AML-193 (cell line): ENCODE measurements at places on chromosomes 6 and 20.

DNA sequence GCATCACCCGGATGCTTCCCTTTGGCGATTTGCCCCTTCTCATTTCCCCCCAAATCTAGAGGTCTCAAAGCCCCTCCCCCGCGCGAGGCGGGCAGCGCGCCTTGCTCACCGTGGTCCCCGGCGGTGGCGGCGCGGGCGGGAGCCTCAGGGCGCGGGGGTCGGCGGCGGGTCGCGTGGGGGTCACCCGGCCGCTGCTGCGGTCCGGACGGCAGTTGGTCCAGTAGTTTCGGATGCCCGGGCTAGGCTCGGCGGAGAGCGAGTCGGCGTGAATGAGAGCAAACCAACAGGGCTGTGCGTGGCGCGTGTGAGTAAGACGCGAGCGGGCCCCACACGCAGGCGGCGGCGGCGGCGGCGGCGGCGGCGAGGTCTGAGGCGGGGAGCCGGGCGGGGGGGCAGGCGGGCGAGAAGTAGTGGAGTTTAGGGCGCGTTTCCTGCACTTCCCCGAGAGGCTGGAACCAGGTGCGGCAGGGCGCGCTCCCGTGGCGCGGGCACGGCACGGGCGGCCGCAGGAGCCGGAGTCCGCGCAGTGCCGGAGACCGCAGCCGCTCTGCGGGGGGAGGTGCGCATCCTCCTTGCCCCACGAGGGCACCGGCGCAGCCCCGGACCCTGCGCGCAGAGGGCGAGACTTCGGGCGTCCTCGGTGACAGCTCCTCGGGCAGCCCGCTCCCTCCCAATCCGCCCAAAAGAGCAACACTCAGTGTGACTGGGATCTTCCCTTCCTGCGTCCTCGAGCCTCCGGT is 567 bp downstream of the HS3ST5 start:
- no peak for DNase-seq

DNA sequence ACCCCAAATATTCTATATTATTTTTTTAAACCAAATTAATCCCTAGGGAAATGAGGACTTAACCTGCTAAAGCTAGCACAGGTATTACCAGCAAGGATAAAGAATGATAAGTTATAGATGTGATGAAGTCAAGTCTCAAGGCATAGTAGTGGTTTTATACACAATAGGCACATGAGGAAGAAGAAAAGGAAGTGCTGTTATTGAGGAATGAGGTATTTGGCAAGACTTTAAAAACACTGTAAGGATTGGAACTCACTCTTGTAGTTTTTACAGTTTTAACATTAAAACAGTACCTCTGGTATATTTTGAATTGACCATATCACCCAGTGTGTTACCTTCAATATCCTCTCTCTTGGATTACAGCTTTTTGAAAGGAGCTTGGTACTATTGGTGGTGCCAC is 54.6 kb downstream of the PHF3 start:
- peak; percentile 70 for DNase-seq

GRCh38 chr6:79902046-79902445 is 45.3 kb downstream of the ELOVL4 start:
- no peak for DNase-seq

- no peak for DNase-seq
These were observed 69.2 kb upstream of the CCN6 start for GRCh38 chr6:111984516-111985201.

DNA sequence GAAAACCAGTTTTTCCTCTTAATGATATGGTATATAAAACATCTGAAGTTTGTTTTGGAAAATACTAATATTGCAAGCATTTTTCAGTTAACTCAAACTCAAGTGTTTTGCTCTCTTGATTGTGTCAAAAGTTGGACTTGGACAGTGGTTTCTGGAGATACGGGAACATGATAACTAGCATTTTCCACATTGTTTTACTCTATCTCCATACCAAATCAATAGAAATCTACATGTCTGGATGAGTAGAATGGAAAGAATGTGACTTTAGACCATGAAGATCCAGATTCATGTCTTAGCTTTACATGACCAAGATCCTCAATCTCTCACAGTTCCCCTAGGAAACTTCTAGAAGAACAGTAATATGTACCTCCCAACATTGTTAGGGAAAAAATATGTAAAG is 22.2 kb upstream of the FBXO30 start:
- no peak for DNase-seq

DNA sequence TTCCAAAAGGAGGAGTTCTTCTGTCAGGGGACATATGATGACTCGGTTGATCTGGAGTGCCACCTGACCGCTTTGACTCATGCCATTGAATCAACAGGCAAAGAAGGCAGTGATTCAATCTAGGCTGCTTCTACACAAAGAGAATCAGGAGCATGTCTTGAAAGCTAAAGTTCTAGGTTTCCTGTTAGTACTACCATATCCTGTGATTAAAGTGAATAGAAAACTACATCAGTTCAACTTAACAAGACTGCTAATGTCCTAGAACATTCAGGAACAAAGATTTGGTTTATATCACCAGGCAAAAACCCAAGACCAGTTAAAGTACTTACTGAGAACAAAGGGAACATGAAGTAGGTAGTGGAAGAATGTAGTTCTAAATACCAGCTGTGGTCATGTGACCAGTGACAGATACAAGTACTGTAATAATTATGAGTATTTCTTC is 216.8 kb upstream of the SGK1 start:
- no peak for DNase-seq

DNA sequence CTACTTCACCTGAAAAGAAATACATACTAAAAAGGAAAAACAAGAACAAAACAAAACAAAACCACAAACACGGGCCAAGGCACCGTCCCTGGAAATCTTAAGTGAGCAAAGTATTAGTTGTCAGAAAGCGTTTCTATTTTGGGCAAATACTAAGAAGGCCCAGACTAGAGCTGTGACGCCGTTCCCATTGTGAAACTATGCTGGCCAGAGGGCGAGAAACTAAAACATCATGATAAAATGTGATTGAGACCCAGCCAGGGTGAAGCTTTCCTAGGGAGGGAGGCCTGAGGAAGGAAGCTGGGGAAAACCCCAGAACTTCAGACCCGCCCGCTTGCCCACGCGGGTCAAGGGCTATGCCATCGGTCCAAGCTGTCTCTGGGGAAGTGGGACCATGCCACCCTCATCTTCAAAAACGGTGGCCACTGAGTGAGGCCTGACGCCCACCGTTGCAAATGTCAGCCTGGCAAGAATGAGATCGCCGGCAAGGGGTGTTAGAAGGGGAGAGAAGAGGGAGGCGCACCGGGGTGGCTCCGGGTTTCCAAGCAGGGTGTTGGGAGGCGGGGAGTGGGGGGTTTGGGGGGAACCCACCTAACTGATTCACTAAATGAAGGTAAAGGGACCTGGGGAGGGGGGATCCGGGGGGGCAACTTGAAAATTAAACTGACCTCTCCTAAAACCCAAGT is 1950.9 kb upstream of the DEFB115 start:
- DNase-seq, result no peak

DNA sequence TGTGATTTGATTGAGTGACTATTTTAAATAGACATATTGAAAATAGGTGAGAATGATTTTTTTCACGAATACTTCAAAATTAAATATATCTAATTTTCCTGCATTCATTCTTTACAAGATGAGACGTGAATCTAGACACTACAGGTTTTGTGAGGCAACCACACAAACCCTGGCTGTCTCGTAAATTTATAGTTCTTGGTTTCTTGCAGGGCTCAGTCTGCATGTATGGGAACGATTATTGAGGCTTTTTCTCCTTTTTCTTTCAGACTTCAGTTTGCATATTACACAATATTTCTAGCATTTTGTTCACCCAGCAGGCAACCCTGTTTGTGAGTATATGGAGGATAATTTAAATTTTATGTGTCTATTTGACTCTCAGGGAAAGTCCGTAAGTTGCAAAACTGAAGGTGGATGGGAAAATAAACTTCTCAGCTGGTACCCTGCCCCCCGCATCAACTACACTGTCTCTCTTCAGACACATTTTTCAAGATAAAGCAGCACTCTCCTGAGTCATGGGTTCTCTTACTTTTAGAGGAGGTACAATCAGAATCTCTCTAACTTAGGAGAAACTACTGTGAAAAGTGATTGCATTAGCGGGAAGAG is 1349.3 kb downstream of the GRIK2 start:
- no peak for DNase-seq

DNA sequence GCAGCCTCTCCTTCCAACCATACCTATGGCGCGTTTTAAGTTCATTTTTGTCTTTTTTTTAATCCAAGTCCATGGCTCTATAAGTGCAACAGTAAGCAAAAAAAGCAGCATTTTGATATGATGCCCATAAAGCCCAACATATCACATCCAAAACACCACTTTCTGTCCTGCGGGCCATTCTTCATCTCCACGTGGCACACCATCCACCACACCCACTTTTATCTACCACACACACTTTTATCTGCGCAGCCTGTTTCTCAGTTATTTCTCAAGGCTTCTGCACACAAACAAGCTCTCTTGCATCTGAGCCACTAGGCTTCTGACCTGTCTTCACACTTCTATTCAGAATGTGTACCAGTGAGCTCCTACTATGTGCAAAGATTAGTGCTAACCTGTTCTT is 5.3 kb downstream of the GCLC start:
- DNase-seq, result no peak

- DNase-seq, result no peak
These were observed 395.3 kb downstream of the TBC1D32 start for GRCh38 chr6:120938876-120939472.

- no peak for DNase-seq
These were observed at the start of gene KCNB1 for GRCh38 chr20:49482621-49483017. KCNB1 (minus strand) TSS chr20:49482668; CDS start chr20:49482480, 188 bp downstream.

- no peak for DNase-seq
These were observed 21.5 kb downstream of the TPBG start for GRCh38 chr6:82385102-82385501.

GRCh38 chr6:31405996-31406395 is 2.6 kb downstream of the MICA start:
- DNase-seq, result no peak

DNA sequence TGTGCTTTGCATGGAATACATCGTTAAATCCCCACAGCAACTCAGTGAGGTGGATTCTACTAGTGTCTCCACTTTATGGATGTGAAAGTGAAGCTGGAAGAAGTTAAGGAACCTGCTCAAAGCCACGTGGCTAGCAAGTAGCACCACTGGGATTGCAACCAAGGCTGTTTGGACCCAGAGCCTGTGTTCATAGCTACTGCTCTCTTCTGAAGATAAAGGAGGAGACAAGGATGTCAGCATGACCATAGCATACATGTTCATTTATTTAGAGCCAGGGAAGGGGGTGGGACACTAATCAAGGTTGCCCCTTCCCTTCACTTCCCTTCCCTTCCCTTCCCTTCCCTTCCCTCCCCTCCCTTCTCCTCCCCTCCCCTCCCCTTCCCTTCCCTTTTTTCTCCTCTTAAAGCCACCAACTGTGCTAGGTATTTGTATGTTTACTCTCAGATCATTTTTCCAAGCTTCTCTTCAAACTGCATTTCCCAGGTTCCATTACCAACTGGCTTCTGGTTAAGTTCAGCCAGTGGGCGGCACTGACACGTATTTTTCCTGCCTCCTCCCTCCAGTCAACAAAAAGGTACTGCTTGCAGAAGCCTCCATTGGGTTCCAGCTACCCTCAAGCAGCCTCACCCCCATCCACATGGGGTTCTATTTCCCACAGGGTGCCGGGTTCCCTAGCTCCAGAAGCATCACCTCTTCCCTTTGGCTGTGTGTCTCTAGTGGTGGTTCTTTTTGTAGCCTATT is 134.9 kb downstream of the BCAS1 start:
- no peak for DNase-seq

- no peak for DNase-seq
These were observed 34.9 kb upstream of the BMP6 start for GRCh38 chr6:7691021-7691420.

- DNase-seq, result peak; percentile 92
These were observed 23.1 kb upstream of the UBE2J1 start for GRCh38 chr6:89375427-89376267.

DNA sequence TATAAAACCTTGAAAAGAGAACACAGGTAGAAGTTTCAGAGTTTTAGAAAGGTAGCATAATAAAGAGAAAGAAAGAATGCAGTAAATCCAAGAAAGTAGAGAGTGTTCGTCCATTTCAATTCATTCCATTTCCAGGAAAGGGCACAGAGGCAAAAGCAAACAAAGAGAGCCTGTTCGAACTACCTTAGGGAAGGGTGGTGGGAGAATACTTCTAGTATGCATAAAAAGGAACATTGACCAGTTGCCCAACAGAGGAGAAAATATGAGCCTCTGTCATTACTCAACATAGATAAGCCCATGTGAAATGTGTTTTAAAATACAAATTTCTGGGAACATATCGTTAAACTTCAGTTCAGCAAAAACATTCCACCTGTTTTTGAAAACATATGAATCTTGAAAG is 60.6 kb downstream of the CYP39A1 start:
- DNase-seq, result no peak

DNA sequence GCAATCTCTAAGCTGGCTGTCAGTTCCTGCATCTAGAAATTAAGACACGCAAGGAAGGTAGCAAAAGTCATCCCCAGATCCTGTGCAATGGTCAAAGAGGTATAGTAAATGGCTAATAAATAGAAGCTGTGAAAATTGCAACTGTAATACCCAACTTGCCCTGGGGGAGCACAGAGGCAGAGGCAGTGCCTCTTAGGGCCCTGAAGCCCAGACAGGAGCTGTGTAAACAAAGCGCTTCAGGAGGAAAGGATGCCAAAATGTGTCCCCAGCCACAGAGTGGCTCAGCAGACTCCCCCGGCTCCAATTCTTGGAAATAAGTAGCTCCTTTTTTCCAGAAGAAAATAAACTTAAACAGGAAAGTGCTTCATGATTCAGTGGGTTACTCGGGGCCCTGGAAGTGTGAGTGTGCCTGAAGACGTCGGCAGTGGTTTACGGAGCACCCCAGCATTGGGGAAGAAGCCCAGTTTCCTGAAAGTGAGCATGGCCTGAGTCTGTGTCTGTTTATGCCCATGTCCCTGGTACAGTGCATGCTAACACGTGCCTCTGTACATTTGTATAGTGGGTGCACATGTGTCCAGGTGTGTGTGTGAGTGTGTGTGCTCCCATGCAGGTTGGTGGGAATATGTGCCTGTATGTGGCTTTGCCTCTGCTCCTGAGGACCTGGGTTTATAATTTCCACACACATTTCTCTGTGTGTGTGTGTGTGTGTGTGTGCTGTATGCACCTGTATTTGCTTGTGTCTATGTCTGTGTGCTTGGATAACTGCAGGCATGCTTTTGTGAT is 246.7 kb downstream of the MAFB start:
- DNase-seq, result no peak

- no peak for DNase-seq
These were observed 40.4 kb downstream of the MAN1A1 start for GRCh38 chr6:119308991-119309657.

- no peak for DNase-seq
These were observed 93.0 kb upstream of the CEP85L start for GRCh38 chr6:118744261-118744941.

DNA sequence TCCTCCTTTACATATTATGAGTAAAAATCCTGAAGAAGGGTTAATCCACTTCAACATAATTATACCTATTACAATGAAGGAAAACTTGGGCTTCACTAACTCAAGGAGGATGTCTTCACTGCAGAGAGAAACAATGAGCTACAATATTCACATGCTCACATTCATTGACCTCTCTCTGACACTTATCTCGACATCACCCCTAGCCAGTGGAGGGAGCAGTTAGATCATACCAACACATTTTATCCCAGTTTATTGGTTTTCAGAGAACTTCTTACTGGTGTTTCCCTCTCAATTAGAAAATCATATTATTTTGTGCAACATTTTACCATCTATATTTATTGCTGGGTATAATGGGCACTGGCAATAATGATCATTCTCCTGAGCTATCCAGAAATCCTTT is 646.5 kb downstream of the TENT5A start:
- no peak for DNase-seq

- no peak for DNase-seq
These were observed 2.4 kb downstream of the LTB start for GRCh38 chr6:31579546-31580437.
